ENCODE measurements at places on chromosomes 5 and 9.

DNA sequence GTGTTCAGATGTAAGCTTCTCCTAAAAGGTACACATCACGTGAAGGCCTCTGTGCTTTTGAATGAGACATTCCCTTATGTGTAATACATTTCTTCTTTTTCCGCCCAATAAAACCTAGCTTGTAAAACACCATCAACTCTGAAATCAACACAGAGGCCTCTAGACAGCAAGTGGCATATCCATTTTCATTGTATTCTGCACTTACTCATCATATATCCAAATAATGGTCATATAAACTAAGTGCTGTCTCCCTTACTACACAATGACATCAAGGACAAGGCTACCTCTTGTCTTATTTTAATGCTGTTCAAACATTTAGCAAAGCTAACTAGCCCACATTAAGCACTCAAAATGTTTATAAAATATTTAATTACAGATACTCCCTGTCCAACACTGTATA lies 108.5 kb downstream of the ELAVL2 start:
- DNase-seq, result no peak

- DNase-seq, result no peak
These were observed 64.5 kb upstream of the ADAMTS2 start for GRCh38 chr5:179409806-179410205.

- DNase-seq, result no peak
These were observed 43.2 kb downstream of the TMEM167A start for GRCh38 chr5:83034036-83034435.

DNA sequence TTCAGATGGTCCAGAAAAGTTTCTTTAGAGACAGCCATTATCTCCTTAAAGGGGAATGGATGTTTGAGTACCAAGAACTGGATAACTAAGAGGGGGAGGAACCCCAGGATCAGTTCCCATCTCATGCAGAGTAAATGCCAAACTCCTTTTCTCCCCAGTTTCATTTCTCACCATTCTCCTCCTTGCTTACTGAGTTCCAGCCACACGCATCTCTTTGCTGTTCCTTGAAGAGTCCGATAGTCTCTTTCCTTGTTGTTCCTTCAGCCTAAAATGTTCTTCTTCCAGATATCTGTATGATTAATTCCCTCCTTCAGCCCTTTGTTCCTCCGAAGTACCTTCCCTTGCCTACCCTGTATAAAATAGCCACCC lies 30.0 kb downstream of the KDM4C start:
- no peak for DNase-seq

DNA sequence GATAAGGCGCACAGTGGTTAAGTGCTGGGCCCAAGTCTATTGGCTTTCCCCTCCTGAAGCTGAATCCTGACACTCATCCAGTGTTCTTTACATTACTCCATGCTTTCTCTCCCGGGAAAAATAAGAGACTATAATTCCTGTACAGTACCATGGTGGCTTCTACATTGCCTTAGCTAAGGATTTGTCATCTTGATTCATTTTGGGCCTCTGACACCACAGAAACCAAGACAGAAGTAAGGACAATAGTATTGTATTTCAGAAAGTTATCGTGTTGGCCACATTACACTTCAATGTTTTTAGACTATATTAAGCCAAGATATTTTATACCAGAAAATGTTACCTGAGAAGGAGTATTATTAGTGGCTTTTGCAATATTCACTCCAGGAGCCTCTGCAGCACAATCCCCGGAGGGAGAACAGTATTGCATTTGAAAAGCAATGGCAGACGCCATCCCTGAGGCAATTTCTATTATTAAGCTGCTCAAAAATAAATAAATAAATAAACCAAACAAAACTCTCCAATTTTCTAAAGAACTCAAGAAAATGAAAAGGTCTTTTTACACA lies 267.9 kb downstream of the ENC1 start:
- DNase-seq, result no peak
